Smooth muscle cell of bladder (primary cell): ENCODE measurements at places on chromosomes 7 and 10. TPM values are rescaled to one million over a fixed set of nuclear protein-coding genes. Genes with fewer than 3 reads are reported as not detected.

Gene CPA2
- not detected in 2 replicates for total RNA-seq

Gene CPED1
- 38.9 and 40.5 TPM in 2 replicates for total RNA-seq

Gene RAMP3
- total RNA-seq: not detected in 2 replicates

Gene SPDYE16
- 0.14 TPM in 1 of 2 replicates, not detected in the other for total RNA-seq

Gene NRP1
- total RNA-seq: 125 and 177 TPM in 2 replicates

Gene SLC18A3
- not detected in 2 replicates for total RNA-seq

Gene CALHM3
- not detected in 2 replicates for total RNA-seq

Gene SPDYE5
- not detected in 2 replicates for total RNA-seq

Gene SNCG
- 16.5 and 23.8 TPM in 2 replicates for total RNA-seq

Gene TCAF2
- total RNA-seq: 2.4 and 2.6 TPM in 2 replicates

Gene LRRTM3
- not detected in 2 replicates for total RNA-seq

Gene SGPL1
- 31.2 and 38.4 TPM in 2 replicates for total RNA-seq

Gene TMEM236
- total RNA-seq: under 0.01 TPM in 2 replicates

Gene CLCN1
- total RNA-seq: 0.09 and 0.14 TPM in 2 replicates

Gene NAT16
- not detected in 2 replicates for total RNA-seq

Gene NODAL
- total RNA-seq: not detected in 2 replicates
